ENCODE measurements at places on chromosomes 6 and 20. TPM values are rescaled to one million over a fixed set of nuclear protein-coding genes. Genes with fewer than 3 reads are reported as not detected.

CST4 gene
- polyA plus RNA-seq = not detected

MYMX gene
- polyA plus RNA-seq = not detected

ADTRP gene
- polyA plus RNA-seq = 7.2 TPM

UBD gene
- polyA plus RNA-seq = not detected

FILIP1 gene
- polyA plus RNA-seq = 0.11 TPM

HAO1 gene
- polyA plus RNA-seq = not detected

CCN2 gene
- polyA plus RNA-seq = not detected

NAPB gene
- 3.4 TPM for polyA plus RNA-seq

GRCh38 chr20:46998477-46999240 is 104.0 kb downstream of the EYA2 start:
- peaks cover 20% of the 10 kb centered on the region for H3K27me3 ChIP-seq
- no peak overlapping the region for H3K4me3 ChIP-seq
- H3K27ac ChIP-seq = no peak overlapping the region
- peaks cover 3% of the 10 kb centered on the region for H3K36me3 ChIP-seq

DNA sequence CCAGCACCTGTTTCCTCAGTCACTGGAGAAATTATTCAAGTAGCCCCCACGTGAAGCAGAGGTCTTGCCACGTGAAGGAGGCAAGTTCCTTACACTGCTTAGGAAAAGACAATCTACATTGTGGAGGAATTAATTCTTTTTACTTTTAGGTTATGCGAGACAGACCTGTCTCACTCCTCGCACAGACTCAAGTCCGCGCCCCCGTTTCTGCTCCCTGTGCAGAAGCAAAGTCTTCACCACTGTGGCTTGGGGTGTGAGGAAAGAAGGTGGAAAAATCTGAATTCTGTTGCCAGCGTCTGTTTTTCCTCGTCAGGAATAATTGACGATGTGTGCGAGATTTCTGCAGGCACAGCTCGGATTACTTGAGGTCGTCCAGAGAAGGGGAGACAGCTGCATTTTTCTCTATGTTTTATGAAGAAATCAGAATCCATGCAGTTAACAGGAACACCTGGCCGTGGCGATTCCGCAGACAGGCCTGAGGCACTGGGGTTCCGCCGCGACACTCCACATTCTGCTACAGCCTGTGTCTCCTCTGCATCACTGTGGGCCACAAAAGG is 185.1 kb downstream of the SMOC2 start:
- H3K4me1 ChIP-seq = no peaks in the 10 kb centered on the region
- H3K27ac ChIP-seq = no peak overlapping the region
- H3K27me3 ChIP-seq = peaks cover 13% of the 10 kb centered on the region
- H3K4me3 ChIP-seq = no peak overlapping the region

DNA sequence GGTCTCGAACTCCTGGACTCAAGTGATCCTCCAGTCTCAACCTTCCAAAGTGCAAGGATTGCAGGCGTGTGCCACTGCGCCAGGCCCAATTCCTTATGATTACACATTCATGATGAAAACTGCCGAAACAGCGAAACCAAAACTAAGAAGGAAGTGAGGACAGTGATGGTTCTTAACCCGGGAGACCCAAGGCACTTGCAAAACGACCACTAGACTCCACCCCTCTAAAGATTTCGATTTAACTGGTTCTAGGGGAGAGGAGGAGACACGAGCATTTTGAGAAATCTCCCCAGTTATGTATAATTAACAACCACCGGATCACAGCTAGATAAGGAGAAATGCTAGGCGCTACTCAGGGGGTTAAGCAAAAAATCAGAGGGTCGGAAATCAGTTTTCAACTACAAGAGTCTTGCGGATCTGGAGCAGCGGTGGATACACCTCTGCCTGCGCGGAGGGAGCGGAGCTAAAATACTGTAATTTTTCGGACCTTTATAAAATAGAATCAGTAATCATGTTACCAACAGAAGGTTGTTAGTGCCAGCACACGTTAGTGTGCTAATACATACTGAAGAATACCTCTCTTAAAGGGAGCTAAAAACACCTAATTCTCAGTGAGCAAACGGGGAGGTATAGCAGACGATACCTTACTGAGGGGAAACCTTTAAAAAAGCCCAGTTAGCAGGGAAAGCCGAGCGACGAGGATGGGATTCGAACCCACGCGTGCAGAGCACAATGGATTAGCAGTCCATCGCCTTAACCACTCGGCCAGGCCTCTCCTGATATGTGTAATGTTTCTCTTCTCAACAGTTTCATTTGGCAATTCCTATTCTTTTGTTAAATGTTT is 60.0 kb upstream of the BTN3A2 start:
- H3K36me3 ChIP-seq = no peaks in the 10 kb centered on the region
- peak; percentile 71 for DNase-seq
- H3K27me3 ChIP-seq = no peaks in the 10 kb centered on the region
- peaks cover 42% of the 10 kb centered on the region for H3K4me1 ChIP-seq
- peak overlapping the region; percentile 95 for H3K27ac ChIP-seq

DNA sequence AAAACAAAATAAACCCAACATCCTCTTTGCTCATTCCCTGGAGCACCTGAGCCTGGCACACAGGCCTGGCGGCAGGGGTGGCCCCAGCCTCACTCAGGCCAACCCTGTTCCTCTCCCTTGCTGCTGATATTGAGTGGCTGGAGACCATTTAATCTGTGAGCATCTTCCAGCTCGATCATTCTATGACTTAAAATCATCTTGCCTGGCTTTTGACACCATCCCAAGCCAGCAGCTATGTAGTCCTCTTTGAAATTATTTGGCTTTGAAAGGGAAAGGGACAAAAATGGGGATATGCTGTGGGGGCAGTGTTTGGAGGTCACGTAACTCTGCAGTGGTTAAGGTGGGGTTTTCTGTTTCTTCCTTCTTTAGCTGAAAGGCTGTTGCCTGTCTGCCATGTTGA is 22.8 kb downstream of the EZR start:
- H3K27me3 ChIP-seq = no peaks in the 10 kb centered on the region
- H3K4me1 ChIP-seq = peaks cover 63% of the 10 kb centered on the region
- H3K36me3 ChIP-seq = peaks cover 17% of the 10 kb centered on the region
- no peak for DNase-seq
- H3K27ac ChIP-seq = peak overlapping the region; percentile 64

DNA sequence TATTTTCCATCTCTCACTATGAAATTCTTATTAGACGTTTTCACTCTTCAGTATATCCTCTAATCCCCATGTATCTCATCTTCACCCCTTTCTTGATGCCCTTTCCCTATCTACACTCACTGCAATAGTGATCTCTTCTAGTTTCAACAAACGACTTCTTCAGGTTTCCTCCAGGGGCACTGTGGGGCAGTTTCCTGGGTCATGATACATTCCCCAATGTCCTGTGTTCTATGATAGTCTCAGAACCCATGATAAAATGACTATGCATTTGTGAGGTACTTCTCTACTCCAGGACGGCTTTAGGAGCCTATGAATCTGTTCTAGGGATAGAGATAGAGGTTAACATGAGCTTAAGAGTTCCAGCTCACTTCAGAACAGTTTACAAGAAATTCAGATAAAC is 183.3 kb downstream of the FOXC1 start:
- H3K4me1 ChIP-seq = no peaks in the 10 kb centered on the region
- peaks cover 2% of the 10 kb centered on the region for H3K36me3 ChIP-seq
- H3K4me3 ChIP-seq = no peak overlapping the region
- no peak for DNase-seq

- H3K4me3 ChIP-seq = no peak overlapping the region
- H3K36me3 ChIP-seq = no peaks in the 10 kb centered on the region
- no peak for DNase-seq
- H3K27me3 ChIP-seq = no peaks in the 10 kb centered on the region
Observed at GRCh38 chr6:14271789-14272736, 154.5 kb downstream of the CD83 start.

- DNase-seq = no peak
- H3K4me1 ChIP-seq = peaks cover 18% of the 10 kb centered on the region
- H3K36me3 ChIP-seq = peaks cover 23% of the 10 kb centered on the region
- H3K27me3 ChIP-seq = no peaks in the 10 kb centered on the region
- no peak overlapping the region for H3K27ac ChIP-seq
Observed at GRCh38 chr6:157110607-157111006, 212.7 kb downstream of the TMEM242 start.

GRCh38 chr6:53827531-53827930 is 32.7 kb downstream of the LRRC1 start:
- no peak for DNase-seq
- H3K27me3 ChIP-seq = no peaks in the 10 kb centered on the region
- H3K4me1 ChIP-seq = peaks cover 2% of the 10 kb centered on the region
- no peaks in the 10 kb centered on the region for H3K36me3 ChIP-seq
- H3K27ac ChIP-seq = no peak overlapping the region

DNA sequence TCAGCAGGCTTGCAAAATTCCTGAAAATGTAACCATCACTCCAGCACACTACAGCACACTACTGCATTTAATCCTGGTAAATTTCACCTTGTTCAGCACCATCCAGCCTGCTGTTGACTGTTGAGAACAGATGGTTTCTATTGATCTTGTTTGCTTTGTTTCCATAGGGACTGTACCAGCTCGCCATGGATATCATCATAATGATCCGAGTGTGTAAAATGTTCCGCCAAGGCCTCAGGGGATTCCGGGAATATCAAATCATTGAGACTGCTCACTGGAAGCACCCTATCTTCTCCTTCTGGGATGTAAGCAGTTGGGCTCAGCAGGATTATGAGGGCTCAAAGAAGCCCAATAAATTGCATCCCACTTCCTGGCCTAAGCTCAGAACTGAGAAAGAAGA is 4.1 kb downstream of the CNBD2 start:
- no peaks in the 10 kb centered on the region for H3K27me3 ChIP-seq
- no peak overlapping the region for H3K4me3 ChIP-seq
- H3K36me3 ChIP-seq = peaks cover 2% of the 10 kb centered on the region
- H3K27ac ChIP-seq = no peak overlapping the region
- DNase-seq = no peak

DNA sequence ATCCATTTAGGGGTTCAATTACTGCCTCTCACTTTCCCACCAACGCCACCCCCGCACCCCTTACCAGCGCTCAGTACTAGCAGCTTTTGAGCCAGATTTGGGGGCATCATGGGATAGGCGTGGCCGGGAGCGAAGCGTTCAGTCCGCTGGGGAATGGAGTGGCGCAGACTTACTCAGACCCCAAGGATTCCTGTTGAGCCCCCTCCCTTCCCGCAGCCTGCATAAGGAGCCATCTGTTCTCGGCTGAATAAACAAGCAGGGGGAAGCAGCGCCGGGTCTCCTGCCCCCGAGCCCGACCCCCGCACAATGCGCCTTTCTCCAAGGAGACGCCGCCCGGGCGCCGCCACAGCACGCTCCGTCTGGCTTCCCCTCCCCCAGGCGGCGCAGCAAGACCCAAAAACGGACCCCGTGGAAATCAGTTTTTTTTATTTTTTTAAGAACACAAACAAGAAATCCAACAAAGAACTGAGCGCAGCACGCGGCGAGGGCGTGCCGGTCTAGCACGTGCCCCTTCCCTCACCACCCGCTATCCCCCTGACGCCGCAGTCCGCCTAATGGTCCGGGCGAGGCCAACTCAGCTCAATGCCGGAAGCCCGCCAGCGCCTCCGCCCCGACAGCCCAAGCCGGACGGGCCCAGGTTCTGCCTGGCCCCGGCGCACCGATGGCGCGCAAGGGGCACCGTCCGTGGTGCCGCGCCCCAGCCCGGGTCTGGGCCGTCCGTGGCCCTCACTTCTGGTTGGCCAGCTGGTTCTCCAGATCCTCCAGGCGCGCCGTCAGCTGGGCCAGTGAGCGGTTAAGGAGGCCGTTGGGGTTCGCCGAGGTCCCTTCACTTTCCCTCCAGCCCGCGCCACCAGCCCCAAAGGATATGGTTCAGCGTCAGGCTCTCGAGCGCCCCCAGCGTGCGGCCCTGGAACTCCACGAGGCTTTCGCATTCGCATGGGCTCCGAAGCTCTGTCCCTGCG is 13.3 kb upstream of the RBPJL start:
- H3K27me3 ChIP-seq = peaks cover 28% of the 10 kb centered on the region
- DNase-seq = peak; percentile 75
- no peaks in the 10 kb centered on the region for H3K36me3 ChIP-seq
- H3K4me3 ChIP-seq = peak overlapping the region; percentile 80
- H3K4me1 ChIP-seq = peaks cover 19% of the 10 kb centered on the region

- H3K4me1 ChIP-seq = peaks cover 7% of the 10 kb centered on the region
- H3K27me3 ChIP-seq = no peaks in the 10 kb centered on the region
- no peaks in the 10 kb centered on the region for H3K36me3 ChIP-seq
- no peak for DNase-seq
- no peak overlapping the region for H3K4me3 ChIP-seq
- H3K27ac ChIP-seq = no peak overlapping the region
Observed at GRCh38 chr6:149223120-149223903, 94.2 kb upstream of the TAB2 start.
